ENCODE measurements at places on chromosomes 4 and X.

DNA sequence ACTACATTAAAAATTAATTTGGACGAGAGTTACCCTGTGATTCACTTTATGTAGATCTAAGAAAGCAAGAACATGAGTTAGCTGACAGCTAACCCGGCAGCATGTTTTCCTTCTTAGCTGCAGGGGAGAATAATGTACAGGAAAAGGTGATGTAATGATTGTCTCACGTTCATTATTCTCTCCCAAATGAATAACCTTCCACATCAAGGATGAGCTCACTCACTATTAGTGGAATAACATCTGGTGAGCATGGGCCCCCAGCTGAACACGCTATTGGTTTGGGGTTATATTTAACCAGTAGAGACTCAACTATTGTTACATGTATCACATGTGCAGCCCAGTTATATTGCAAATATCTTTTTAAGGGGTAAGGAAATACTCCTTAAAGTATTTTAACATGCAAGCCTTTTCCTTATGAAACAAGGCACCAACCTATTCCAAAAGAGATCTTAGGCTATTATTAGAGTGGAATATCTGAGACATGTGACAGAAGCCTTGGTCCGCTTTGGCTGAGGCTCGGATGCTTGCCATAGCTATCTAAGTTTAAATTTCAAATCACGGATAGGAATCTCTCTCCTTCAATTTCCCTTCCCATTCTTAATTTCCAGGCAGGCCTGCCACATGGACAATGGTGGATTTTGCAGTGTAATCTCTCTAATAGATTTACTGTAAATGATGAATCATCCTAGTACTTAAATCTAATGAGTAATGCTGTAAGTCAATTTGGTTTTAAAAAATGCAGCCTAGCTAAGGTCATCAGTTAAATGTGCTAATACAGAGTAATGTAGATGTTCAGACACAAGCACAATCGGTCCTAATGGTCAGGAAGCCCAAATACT lies 99.0 kb upstream of the OTUD4 start:
- no peak for DNase-seq

DNA sequence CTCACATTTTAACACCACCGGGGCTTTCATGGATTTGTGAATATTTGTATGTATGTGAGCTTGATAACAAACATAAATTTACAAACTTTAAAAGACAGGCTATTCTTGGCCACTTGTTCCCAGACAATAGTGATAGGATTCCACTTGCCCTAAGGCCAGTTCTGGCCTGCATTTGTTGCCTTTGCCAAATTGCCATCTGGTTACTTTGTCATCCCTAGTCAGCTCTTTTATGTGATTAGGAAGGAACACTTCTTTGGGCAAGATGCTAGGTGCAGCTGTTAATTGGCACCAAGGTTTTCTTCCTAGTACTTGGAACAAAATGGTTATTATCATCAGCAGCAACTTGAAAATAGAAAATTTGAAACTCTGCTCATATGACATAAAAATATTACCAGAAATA lies 63.3 kb downstream of the CCSER1 start:
- DNase-seq = no peak

GRCh38 chrX:153688911-153689590 lies 1.3 kb downstream of the SLC6A8 start:
- no peak for DNase-seq

GRCh38 chr4:189787216-189788031 lies 153.2 kb upstream of the FRG1 start:
- no peak for DNase-seq

GRCh38 chr4:1380368-1381151 lies 25.7 kb downstream of the NKX1-1 start:
- no peak for DNase-seq

DNA sequence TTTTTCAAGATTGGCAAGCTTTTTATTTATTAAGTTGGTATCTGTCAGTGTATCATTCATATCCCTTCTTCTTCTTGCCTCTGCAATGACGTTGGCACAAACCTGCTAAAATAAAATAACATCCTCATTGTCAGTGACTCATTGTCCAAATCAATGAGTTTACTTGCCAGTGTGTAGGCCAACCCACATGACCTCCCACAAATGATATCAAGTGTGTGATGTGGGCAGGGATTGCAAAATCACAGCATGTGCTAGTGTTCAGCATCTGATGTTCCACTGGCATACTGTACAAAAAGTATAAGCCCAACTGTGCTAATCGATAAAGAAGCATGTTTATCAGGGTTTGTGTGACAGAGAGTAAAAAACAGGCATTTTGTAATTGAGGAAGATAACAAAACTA lies 25.5 kb downstream of the GPAT3 start:
- no peak for DNase-seq

DNA sequence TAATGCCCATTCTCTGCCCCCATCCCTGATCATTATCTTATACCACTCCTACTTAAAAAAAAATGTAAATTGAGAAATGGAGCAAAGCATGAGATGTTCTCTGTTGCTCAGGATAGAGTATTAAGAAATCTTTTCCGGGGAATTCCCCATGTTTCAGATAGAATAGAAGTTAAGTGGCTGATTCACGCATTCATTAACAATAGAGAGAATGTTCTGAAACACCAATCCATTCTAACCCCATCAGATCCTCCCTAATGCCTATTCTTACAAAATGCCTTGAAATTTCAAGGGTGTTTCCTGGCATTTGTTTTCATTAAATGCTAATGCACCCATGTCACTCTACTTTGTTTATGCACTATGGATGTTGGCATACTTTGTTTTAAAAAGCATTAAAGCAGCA lies 101.1 kb downstream of the AREG start:
- DNase-seq = no peak

DNA sequence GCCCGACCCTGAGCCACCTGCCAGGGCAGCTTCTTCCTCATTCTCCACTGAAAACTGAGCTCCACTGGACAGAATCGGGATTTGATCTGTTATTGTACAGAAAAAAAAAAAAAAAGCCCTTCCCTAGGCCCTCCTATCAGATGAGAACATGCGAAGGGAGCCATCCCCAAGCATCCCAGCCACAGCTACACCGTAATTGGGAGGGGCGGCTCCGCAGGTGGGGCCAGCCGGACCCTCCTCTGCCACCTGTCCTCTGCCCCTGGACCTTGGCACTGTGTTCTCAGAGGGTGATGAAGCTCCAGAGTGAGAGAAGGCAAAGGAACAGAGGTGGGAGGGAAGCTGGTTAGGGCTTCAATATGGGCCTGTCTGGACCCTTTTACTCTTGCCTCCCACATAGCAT lies 240.0 kb upstream of the PSAPL1 start:
- no peak for DNase-seq

DNA sequence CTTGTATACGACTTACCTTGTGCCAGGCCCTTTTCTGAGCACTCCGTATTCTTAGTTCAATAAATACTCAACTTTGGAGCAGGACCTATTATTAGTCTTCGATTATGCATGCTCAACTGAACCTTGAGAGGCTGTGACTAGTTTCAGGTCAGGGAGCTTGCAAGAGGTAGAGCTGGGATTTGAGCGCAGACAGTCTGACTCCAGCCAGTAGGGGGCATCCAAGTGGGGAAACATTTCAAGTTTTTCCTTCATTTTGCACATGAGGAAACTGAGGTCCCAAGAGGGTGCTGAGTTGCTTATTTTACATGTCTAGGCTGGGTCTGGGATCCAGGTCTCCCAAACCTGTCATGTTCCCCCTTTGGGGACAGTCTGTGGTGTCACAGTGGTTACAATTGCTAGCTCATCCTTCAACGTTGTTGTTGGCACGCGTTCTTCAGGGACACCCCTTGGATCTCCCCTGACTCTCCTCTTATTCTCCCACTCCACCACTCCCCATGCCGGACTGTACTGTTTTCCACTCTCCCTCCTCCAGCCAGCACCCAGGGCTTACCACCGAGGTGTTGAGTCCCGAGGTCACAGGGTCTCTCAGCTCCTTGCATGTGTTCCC lies 6.7 kb upstream of the PRICKLE3 start:
- no peak for DNase-seq

DNA sequence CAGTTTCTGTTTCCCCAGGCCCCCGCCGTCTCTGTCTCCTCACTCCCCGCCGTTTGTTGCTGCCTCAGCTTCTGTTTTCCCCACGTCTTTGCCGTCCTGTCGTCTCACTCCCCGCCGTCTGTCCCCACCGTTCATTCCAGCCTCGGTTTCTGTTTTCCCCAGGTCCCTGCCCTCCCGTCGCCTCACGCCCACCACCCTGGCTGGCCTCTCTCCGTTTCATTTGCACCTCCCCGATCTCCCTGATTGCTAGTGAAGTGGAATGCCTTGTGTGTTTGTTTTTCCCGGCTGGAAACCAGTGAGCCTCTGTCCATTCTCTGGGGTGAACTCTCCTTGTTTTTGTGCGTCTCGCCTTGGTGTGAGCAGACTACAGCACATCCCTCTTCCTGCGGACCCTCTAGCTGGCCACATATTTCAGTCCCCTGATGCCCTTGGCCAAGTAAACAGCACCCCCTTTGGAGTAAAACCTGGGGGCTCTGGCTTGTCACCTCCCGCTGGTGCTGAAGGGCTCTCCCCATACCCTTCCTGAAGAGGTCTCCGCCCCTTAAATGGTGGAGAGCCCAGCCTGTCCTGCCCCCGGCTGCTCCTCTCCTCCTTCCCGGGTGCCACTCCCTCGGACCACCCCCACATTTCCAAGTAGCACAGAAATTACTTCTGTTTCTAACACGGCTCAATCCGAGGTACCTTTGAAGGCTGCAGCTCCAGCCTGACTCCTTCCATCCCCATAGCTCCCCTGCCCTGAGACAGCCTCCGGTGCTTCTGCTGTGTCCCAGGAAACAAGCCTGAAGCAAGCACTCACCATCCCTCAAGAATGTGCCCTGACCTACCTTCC lies 13.2 kb downstream of the TMEM175 start:
- DNase-seq = no peak

- no peak for DNase-seq
These were observed 22.1 kb downstream of the DOK7 start for GRCh38 chr4:3485011-3485791.

- no peak for DNase-seq
These were observed 649 bp upstream of the VBP1 start for GRCh38 chrX:155215443-155216178.

DNA sequence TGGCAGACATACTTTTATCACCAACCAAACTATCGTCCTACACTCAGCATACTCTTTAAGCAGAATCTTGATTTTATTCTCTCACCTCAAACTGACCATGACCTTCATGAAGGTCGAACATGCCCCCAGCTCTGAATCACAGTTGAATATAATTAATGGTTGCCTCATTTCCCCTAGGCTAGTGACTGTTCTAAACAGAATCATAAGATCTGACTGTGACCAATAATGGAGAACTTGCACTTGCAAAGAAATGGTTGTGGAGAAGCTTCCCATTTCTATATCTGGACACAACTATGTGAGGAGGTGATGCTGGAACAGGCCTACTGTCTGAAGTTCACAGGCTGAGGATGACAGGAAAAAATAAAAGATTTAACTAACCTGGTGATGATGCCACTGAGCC lies 85.1 kb downstream of the PDGFC start:
- no peak for DNase-seq

DNA sequence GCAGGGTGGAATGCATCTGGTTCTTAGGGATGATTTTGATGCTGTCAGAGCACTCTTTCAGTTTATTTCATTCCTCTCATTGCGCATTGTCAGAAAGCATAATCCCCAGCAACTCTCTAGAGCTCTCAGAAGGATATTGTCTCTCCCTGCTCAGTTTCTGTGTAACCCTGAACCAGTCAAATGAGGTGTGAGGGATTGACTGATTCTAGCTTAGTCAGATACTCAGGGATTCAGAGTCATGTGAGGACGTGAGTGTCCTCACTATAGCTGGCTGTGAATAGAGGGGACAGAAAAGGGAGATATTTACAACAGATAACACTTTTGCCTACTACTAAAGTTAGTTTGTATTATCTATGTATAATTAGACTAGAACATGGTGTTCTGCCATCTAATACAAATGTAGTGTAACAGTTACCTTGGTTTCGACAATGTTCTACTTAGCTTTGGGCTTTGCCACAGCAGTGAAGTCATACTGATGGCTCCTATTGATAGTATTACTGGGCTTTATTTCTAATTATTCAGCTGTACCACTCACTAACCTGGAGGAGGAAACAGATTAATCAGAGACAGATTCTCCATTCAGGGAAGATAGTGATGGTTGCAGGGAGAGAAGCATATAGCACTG lies 19.5 kb downstream of the AP1AR start:
- no peak for DNase-seq

DNA sequence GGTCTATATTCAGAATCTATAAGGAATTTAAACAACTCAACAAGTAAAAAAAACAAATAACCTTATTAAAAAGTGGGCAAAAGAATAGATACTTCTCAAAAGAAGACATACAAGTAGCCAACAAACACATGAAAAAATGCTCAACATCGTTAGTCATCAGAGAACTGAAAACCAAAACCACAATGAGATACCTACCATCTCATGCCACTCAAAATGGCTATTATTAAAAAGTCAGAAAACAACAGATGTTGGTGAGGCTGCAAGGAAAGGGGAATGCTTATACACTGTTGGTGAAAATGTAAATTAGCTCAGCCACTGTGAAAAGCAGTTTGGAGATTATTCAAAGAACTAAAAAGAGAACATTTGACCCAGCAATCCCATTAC lies 201.6 kb downstream of the QDPR start:
- DNase-seq = no peak

GRCh38 chrX:48695534-48695896 lies 1.0 kb upstream of the SUV39H1 start:
- no peak for DNase-seq

DNA sequence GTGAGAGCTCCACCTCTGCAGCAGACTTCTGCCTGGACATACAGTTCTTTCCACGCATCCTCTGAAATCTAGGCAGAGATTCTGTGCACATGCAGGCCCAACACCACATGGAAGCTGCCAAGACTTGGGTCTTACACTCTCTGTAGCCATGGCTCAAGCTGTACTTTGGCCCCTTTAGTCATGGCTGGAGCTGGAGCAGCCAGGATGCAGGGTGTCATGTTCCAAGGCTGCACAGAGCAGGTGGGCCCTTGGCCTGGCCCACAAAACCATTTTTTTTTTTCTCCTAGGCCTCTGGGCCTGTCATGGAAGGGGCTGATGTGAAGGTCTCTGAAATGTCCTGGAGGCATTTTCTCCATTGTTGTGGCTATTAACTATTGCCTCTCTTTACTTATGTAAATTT lies 990.5 kb upstream of the ADGRL3 start:
- no peak for DNase-seq

DNA sequence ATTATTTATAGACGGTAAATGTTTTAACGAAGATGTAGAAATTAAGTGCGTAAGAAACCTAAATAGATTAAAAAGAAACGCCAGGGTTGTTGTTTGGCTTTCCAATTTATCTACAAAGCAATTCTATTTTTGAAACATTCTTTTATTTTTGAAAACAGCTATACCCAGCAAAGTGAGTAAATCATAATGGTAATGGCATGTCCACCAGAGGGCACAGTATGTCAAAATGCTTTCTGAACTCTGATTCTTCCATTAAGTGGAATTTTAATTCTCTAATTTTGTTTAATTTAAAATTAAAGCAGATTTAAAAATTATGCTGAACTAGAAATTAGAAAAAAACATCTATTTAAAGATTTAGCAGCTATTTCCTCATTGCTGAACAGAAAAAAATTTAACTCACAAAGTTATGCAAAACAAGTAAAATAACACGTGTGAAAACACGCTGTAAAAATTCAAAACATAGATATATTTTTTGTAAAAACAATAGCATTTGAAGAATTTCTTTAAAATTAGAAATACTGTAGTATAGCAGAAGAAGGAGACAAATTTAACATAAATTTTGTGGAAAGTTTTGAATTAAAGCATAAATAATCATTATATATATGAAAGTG lies 26.5 kb downstream of the RASSF6 start:
- no peak for DNase-seq

- no peak for DNase-seq
These were observed 61.6 kb downstream of the UBE2K start for GRCh38 chr4:39759569-39759968.

All from stimulated activated CD4-positive, alpha-beta T cell treated with anti-CD3 and anti-CD28 coated beads, Interleukin-4, amount 100 ng/mL, for 48 hours (primary cell).